ENCODE measurements at places on chromosomes 4 and X.

- DNase-seq = peak; percentile 45
Observed at GRCh38 chr4:121696170-121696580, 605 bp downstream of the ANXA5 start.

DNA sequence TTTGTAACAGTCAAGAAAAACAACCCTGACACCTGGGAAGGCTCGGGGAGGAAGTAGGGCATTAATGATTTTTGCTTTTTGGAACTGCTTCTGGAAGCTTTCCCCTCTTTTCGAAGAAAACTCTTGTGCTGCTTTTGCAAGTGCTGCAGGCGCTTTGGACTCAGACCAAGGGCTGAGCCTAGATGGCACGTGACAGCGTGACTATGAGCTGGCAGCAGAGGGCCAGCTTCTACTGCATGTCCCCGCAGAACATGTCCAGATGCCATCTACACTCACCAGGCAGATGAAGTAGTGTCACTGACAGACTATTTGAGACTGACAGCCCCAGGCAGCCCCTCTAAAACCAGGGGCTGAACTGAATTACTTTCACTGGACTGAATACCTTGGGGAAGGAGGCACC is 6.2 kb downstream of the NR0B1 start:
- DNase-seq = no peak

- DNase-seq = peak; percentile 100
Observed at GRCh38 chr4:7067452-7068278, at the start of gene GRPEL1. Gene GRPEL1, minus strand, starts transcription at chr4:7068064. Its CDS starts 32 bp downstream, at chr4:7068032.

DNA sequence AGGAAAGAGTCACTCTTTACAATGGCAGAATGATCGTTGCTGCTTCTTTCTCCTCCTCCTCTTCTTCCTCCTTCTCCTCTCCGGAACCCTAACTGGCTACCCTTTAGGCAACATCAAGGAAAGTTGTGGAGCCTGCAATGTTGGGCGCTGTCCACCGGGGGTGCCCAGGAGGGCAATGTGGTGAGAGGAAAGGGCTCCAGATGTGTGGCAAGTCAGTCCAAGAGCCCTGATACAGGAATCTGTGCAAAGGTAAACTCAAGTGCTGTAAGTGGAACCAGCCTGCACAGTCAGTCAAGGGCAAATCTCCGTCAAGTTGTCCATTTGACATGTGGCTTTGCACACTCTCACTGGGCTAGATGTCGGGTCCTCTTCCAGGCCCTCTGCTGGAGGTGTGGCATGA is 2.8 kb downstream of the RTL5 start:
- no peak for DNase-seq

GRCh38 chr4:25563071-25563564 is 92.5 kb upstream of the SLC34A2 start:
- no peak for DNase-seq

GRCh38 chr4:3684546-3684945 is 81.6 kb upstream of the ADRA2C start:
- no peak for DNase-seq

DNA sequence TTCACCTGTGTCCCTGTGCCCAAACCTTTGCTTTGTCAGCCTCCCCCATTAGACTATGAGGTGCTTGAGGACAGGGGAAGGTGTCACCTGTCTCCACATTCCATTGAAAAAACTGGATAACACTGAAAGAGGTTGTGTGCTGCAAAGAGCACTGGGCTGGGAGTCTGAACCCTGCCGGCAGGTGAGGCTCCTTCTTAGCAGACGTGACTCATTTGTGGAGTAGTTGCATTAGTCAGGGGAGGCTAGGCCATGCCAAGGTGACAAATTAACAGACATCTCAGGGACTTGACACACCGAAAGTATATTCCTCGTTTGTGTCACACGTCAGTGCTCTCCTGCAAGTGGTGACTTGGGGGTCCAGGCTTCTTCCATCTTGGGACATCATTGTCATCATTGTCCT is 95.9 kb upstream of the STX18 start:
- no peak for DNase-seq

- DNase-seq = no peak
Observed at GRCh38 chr4:21555083-21555482, 393.5 kb downstream of the KCNIP4 start.

DNA sequence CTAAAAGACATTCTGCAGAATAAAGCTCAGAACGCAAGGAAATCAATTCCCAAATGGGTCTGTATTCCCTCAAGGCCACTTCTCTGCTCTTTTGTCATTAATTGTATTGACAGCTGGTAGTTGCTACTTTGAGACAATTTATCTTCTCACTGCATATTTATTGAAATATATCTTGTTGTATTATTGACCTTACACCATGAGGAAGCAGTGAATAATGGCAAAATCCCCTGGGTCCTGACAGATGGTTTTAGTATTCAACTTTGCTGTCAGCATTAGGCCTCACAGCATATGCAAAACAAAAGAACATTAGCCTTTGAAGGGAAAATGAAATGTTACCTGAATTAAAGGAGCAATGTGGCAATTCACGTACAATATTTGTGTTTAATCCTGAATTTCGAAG is 406.1 kb upstream of the TRAM1L1 start:
- DNase-seq = no peak

DNA sequence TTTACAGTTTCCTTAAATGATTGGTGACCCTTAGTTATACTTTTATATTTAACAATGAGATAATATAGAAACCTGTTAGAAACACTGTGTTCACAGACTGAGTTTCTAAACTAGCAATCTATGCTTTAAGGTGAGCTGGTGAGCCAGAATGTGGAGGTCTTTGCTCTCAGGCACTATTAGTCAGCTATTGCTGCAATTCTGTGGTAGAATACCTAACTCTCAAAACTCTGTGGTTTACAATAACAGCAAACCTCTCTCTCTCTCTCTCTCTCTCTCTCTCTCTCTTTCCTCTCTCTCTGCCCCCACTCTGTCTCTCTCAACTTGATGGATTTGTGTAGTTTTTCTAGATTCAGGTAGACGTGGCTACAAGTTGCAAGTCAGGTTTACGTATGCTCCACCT is 17.6 kb upstream of the LCORL start:
- DNase-seq = no peak
